Hematopoietic multipotent progenitor cell treated with erythropoietin and hydrocortisone succinate and interleukin-3 and kit ligand, for 6 days (in vitro differentiated cells): ENCODE measurements at places on chromosomes 3 and 15.

DNA sequence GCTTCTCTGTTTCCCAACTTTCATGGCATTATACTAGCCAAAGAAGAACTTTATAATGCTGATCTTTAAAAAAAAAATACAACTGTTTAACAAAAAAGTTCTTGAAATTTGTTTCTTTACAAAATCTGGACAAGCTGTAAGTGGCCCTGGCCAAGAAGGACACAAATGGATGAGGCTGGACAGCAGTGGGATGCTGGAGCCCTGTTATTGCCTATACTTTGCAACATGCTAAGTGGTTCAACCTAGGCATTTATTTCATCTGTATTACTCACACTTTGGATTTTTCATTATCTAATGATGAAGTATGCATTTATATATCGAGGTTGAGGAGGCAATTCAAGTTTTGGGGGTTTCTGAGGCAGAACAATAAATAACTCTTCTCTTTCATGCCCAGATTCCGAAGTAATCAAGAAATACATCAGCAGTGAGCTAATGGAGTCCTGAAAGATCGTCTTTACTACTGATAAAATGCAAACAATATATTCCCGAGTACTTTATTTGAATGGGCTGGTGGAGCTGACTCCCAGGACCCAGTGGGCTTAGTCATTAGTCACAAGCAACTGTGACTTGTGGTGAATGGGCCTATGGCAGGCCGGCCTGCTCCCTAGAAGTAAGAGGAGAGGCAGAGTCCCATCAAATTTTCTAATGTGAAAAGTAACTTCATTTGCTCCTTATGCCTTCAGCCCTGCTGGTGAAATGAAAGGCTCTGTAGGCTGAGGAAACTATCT is 177.3 kb upstream of the DPH6 start:
- no peak for DNase-seq

GRCh38 chr3:175093748-175094147 is 234.6 kb downstream of the NAALADL2 start:
- DNase-seq, result no peak

DNA sequence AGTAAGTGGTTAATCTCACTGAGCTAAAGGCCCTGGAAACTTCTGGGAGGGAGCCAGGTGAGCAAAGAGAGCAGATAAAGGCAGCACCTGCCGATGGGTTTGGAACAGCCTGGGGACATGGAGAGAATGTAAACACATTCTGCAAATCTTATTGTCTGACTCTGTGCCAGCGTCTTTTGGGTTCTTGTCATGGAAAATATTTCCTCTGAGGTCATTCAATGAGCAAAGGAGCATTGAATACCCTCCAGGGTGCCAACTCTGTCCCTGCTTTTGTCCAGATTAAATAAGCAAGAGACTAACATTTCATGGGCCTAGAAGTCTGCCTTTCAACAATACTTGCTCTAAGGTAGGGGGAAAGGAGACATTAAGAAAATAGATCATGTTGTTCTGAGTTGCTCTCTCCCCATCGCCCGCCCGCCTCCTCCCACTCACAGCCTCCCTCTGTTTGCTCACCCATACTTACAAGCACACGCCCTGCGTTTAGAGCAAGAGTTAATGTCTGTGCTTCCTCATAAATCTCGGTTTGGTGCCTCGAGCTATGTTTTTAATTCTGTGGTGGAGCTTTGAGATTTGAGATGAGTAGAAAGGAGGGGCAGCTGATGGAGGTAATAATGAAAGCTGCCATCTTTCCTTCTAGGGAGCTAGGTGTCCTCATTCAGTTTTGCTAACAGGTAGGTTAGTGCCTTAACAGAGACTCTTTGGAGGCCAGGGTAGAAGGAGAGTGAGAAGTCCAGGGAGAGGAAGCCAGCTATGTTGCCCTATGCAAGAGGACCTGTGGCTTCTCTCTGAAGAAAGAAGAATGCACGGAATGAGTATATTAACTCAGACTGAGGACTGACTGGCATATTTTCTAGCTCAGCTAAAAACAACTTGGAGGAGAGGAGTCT is 132.9 kb downstream of the TPRG1 start:
- DNase-seq, result no peak

DNA sequence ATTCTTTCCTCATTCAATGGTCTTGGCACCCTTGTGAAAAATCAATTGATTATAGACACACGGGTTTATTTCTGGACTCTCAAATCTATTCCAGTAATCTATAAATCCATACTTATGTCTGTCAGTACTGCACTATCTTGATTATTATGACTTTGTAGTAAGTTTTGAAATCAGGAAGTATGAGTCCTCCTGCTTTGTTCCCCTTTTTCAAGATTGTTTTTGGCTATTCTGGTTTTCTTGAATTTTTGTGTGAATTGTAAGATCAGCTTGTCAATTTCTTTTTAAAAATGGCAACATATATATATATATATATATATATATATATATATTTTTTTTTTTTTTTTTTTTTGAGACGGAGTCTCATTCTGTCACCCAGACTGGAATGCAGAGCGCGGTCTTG is 32.3 kb upstream of the CFAP20DC start:
- peak; percentile 14 for DNase-seq

DNA sequence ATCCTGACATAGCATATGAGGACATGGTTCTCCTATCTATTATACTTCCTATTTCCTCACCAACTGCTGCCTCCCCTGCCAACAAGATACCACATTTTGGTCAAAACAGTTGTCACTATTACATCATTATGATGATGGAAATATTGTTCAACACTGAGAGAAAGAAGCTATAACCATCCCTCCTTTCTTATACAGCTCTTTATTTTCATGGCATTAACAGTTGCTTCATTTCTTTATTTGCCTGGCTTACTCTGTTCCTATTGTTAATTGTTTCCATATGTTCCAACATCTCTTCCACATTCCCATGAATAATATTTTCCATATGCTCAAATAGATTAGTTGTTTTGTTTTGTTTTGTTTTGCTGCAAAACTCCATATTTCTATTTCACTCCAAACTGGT is 40.8 kb upstream of the FILIP1L start:
- DNase-seq, result peak; percentile 9

DNA sequence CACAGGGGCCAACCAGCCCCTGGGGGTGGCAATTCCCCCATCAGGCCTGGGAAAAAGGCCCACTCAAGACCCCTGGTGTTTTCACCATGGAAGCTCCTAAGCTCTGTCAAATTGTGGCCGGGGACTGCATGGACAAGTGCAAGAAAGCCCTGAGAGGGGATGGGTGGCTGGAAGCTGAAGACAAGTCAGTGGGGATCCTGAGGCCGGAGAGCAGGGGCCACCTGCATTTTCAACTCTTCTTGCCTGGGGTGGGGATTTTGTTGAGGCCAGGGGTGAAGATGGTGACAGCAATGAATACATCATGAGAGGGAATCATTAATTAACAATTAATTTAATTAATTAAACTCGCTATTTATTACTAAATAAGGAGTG is 33.9 kb downstream of the FEM1B start:
- no peak for DNase-seq

GRCh38 chr15:75148280-75148679 is 53.4 kb upstream of the C15orf39 start:
- peak; percentile 9 for DNase-seq

DNA sequence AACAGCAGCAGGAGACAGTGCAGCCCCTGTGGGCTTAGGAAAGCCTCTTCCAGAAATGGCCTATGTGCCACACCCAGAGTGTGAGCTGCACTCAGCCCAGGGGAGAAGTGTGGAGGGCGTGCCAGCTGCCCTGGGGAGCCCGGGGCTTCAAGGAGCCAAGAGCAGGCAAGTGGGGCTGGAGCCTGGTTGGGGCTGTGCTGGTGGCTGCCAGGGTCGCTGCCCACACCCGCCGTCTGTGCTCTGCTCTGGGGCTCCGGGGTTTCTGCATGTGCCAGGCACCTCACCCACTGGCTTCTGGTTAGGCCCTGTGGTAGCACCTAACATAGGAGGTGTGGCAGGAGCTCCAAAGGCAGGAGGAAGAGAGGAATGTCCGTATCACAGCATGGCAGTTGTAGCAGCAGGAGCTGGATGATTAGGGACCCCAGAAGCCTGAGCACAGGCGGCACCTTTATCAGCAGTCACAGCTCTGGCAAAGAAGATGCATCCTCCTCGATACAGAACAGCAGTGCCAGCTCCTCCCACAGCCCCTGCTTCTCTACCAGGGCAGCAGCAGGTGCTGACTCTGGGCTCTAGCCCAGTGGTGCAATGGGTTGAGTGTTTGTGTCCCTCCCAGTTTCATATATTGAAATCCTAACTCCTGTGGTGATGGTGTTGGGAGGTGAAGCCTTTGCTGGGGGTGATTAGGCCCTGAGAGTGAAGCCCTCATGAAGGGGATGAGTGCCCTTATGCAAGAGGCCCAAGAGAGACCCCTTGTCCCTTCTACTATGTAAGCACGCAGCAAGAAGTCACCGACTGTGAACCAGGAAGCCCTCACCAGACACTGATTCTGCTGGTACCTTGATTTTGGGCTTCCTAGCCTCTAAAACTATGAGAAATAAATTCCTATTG is 70.0 kb upstream of the KLF13 start:
- DNase-seq, result peak; percentile 98

DNA sequence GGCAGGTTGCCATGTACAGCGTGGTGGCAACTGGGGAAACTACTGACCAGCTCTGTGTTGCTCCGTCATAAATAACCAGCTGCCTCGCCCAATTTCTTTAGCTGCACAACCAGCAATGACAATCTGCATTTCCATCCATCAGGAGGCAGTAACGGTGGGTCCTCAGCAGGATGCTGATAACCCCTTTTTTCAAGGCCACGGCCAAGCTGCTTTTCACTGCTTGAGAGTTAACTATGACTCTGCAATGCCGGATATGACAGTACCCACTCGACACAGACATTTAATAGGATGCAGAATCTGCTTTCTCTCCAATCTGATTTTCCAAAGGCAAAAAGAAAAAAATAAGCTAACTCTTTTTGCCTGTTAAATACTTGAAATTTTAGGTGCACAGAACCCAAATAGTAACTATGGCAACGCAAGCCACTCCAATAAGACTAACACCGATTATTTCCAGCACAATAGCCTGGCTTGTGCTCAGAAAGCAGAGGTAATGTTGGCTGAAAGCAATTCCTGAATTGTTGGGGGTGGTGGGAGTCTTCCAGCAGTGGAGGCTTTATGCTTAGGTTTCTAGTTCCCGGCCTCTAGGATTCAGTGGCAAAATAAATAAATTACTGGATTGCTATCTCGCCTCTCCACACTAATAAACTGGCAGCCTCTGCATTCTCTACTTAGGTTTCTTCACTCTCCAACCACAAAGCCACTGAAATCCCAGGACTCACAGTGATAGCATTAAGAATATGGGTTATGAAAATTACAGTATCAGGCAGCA is 31.2 kb upstream of the SRGAP3 start:
- no peak for DNase-seq

GRCh38 chr15:38002883-38003477 is 68.5 kb downstream of the TMCO5A start:
- peak; percentile 60 for DNase-seq

DNA sequence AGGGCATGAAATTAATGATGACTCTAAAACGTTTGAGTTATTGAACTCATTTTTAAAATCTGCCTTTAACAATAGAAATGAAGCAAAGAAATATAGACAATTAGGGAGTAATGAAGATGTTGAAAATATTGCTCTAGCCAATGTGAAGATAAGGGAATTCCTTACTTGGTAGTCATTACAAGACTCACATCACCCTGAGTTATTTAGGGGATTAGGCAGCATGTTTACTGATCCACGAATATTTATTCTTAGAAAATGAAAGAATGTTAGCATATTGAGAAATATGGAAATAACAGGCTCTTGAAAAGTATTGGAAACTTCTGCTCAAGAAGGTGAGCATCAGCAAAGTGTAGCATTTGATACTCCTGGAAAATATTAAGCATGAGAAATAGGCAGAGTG is 398.1 kb upstream of the ARPP21 start:
- DNase-seq, result no peak
